ENCODE measurements at places on chromosomes 5 and 9.
A peak's percentile ranks its signal among the peaks of the same experiment; 100 is the strongest.

- DNase-seq: no peak
Measured at GRCh38 chr5:76974785-76975184, 21.9 kb downstream of the CRHBP start.

DNA sequence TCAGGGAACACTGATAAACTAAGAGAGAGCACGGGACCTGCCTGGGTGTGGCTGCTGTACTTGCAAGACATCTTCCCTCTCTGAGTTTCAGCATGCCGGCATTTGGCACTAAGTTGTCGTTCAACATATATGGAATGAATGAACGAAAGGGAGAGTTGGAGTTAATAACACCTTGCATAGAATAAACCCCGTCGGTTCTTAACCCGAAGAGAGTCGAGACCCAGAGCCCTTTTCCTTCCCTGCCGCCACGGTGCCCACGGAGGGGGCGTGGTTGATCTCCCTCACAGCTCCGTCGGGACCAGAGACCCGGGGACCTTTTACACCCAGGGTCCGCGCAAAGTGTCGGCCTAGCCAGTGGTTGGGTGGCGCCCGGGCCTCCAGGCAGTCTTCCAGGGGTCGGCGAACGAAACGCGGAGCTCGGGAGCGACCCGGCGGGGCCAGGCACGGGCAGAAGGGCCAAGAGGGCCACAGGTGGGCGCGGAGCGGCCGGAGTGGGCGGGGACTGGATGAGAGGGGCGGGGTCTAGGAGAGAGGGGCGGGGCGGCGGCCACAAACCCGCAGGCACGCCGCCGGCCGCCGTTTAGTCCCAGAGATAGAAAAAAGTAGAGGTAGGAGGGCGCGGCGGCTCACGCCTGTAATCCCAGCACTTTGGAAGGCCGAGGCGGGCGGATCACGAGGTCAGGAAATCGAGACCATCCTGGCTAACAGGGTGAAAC lies 735 bp upstream of the RPL26L1 start:
- DNase-seq: no peak

DNA sequence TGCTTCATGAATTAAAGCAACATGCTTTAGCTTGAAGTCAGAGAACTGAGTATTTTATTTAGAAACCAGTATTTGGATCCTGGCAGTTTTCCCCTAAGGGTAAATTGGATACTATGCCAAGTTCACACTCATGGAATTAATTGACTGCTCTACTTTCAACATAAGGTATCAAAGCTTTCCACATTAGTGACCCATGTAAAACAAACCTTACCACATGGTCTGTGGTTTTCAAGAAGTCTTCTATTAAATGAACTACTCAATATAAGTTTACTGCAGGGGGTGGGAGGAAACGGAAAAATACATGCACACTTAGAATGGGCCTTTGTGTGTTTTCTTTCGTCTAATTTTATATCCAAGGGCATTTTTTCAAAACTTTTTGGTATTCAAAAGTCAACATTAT lies 232.0 kb upstream of the FBXL7 start:
- DNase-seq: no peak

DNA sequence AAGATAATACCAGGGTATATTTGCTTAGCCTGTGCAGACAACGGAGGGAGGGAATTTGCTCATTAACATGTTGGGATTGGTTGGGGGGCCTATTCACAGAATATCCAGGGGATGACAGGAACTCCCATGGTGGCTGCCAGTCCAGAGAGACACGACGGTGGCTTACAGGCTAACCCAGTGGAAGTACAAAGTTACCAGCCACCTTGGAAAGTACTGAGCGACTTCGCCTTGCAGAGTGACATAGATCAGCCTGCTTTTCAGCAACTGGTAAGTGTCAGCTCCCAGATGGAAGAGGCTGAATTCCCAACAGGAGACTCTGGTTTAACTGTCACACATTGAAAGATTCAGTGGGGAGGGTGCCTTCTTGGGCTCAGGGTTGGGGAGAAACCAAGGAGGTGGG lies 7.9 kb downstream of the ISL1 start:
- DNase-seq: peak; percentile 28

DNA sequence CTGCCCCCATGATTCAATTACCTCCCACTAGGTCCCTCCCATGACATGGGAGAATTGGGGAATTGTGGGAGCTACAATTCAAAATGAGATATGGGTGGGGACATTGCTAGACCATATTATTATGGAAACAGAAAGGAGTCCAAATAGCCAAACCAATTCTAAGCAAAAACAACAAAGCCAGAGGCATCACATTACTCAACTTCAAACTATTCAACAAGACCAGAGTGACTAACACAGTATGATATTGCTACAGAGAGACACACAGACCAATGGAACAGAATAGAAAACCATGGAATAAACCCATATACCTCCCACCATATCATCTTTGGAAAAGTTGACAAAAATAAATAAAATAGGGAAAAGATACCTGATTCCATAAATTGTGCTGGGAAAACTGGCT lies 710.5 kb upstream of the CDH9 start:
- no peak for DNase-seq
